ENCODE measurements at places on chromosomes 13 and 19.

DNA sequence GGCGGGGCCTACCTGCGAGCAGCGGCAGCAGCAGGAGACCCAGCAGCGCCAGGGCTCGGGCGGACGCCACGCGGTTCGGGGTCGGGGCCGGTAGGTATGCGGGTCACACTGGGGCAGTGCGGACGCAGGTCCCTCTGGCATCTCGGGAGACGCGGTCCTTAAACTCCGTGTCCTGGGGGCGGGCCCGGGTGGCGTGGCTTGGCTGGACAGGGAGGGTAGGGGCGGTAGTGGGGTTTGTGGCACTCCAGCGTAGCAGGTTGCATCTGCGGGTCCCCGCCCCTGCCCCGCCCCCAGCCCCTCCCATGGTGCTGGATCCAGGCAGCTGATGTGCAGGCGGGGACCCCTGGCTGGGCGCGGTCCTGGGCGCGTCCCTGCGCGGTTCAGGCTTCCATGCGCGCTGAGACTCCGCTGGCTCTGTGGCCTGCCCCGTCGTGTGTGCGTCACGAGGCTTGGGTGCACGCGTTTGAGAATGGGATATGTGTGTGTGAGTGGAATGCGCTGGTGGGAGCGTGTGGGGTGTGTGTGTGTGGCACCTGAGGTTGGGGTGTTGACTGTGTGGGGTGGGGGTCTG is 96.1 kb downstream of the WTIP start:
- DNase-seq = no peak

DNA sequence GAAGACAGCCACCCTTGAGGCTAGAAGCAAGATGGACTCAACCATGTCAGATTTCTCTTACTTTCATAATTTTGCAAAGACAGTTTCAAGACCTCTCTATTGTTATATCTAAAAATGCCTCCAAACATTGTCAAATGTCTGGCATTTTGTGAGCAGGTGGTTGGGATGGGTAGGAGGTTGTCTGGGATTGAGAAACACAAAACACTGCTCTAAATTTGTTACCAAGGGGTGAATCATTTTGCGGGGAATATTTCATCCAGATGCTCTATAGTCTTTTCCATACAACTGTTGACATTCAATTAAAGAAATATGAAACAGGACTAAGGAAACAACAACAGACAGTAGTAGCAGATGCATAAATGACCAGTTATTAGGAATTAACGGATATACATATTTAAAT is 208.2 kb downstream of the ITGBL1 start:
- DNase-seq = no peak

GRCh38 chr19:11692127-11692790 is 46.5 kb downstream of the ZNF823 start:
- no peak for DNase-seq

DNA sequence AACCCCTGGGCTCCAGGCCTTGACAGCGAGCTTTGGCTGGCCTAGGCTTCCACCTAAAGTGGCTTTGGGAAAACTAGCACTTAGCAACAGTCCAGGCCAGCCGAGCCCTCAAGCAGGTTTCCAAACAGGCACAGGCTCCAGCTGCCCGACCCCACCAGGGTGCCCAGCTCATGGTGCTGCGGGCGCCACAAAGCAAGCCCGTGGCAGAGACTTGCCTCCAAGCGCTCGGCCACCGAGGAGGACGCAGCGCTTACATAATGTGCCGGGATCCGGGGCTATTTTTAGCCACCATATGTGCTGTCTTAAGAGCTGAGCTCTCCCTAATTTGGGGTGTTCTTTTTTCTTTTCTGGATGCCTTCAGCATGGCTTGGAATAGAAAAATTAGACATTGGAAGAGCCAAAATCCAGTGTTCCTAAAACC is 56.1 kb upstream of the F7 start:
- no peak for DNase-seq

DNA sequence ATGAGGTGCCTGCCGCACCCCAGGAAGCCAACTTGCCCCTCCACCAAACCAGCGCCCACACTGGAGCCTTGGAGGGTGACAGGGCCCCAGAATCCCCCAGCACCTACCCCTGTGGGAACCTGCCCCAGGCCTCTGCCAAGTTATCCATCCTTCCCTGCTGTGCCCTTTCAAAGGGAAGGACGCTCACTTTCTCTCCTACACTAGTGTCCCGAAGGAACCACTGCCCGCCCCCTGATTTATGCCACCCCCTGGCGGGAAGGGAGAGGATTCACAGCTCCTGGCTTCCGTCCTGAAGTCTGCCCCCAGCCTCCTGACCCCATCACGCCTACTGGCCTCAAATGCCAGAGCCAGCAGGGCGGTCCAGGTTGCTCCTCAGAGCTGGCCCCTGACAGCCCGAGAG is 1.4 kb downstream of the EVI5L start:
- DNase-seq = peak; percentile 46

GRCh38 chr13:28031220-28031895 is 42.9 kb upstream of the URAD start:
- peak; percentile 98 for DNase-seq

DNA sequence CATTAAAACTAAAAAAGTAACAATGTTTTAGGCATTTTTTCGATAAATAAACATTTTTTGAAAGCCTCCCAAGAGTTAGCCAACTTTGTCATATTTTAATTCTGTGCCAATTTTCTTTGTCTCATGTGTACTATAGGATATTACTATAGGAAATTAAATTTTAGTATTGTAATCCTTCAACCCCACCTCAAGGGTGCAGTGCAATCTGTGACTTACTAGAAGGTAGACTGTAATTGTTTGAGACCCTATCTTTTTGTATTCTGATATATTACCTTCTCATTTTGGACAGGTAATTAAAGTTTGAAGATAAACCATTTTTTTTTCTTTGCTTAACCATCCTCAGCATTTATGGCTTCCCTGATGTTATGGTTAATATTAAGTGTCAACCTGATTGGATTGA is 457.8 kb downstream of the PCDH20 start:
- no peak for DNase-seq

DNA sequence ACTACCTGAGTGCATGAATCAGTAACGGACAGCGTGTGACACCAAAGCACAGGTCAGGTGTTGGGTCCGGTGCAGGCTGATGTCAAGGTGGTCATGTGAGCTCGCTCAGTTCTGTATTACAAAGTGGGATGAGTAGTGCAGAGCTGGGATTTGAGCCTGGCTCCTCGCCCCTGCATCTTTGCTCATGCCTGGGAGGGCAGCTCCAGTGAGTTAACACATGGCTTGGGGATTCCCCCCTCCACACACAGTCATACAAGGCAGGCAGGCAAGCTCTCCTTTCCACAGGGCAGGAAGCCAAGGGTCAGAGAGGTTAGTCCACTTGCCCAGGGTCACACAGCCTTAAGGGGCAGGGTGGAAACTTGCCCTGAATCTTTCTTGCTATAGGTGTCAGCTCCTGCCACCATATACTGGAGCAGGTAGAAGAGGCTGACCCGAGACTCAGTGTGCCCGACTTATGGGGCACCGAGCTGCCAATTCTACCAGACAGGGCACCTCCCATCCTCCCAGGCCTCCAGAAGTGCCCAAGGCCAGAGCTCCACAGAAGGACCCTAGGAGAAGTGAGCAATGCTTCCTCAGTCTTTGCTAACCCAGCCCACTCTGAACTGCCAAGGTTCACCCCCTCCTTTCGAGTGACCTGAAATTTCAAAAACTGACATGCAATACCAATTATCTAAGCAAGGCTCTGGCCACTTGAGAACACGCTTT is 35.4 kb downstream of the ZNF787 start:
- no peak for DNase-seq

DNA sequence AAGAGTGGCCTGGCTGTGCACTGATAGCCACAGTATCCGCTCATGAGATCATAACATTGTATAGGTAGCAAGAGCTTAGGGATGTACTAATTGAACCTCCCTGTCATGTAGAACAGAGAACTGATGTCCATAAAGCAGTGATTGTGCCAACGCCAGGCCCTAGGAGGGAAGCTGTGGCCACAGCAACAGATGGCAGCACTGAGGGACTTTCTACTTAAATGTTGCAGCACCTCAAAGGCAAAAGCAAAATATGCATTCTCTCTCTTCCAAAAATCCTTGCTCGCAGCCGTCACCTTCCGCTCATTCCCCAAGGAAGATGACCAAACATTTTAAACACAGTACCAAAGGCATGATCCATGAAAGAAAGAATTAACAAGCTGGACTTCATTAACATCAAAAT is 32.3 kb downstream of the COL4A1 start:
- peak; percentile 12 for DNase-seq

- no peak for DNase-seq
Observed at GRCh38 chr19:42471554-42472249, 29.0 kb upstream of the CXCL17 start.

DNA sequence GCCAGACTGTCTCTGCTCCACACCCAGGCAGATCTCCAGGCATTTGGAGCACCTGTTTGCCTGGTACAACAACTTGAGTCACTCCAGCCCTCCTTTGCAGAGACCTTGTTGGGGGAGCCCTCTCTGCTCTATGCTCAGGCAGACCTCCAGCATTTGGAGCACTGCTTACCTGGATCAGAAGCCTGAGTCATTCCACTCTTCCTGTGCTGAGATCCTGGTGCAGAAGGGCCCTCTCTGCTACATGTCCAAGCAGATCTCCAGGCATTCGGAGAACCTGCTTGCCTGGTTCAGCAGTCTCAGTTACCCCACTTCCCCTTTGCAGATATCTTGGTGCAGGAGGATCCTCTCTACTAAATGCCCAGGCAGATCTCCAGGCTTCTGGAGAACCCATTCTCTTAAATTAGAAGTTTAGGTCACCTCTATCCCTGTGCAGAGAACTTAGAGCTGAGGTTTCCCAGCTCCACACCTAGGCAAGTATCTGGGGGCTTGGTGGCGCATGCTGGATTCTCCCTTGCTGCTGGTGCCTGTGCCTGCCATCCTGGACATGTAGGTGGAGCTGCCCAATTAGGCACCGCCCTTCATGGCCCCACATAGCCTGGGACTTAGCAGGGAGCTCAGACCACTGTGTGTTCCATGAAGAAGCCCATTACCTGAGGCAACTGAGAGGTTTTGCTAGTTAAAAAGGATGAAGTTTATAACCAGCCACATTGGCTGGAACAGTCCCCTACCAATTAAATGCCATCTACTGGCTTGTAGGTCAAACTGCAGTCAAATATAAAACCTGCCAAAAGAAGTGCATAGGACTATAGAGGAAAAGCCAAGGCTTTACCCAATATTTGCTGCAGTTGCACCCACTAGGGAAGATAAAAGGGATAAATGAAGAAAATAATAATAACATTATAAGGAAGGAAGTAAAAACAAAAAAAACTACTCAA is 97.6 kb upstream of the SLITRK6 start:
- DNase-seq = peak; percentile 28

- DNase-seq = no peak
Observed at GRCh38 chr13:45178349-45179162, 22.3 kb downstream of the KCTD4 start.

DNA sequence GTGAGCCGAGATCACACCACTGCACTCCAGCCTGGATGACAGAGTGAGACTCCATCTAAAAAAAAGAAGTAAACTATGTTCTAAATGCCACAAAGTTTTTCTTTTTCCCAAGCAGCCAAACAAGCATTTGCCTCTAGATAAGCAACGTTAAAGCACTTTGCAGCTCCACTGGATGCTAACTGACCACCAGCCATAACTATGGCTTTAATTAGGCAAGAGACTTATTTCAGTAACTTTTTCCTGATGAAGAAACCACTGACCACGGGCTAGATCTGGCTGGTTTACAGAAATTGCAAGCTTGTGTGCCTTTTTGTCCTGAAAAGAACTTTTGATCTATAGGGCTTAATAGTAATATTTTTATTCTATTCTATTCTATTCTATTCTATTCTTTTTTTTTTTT is 22.1 kb downstream of the CD70 start:
- DNase-seq = peak; percentile 49

GRCh38 chr19:31334849-31335624 is 14.2 kb downstream of the TSHZ3 start:
- DNase-seq = no peak

GRCh38 chr19:1014161-1015060 is 6.5 kb downstream of the TMEM259 start:
- DNase-seq = no peak

- DNase-seq = peak; percentile 61
Observed at GRCh38 chr19:41706741-41707501, 1.5 kb upstream of the CEACAM5 start.

DNA sequence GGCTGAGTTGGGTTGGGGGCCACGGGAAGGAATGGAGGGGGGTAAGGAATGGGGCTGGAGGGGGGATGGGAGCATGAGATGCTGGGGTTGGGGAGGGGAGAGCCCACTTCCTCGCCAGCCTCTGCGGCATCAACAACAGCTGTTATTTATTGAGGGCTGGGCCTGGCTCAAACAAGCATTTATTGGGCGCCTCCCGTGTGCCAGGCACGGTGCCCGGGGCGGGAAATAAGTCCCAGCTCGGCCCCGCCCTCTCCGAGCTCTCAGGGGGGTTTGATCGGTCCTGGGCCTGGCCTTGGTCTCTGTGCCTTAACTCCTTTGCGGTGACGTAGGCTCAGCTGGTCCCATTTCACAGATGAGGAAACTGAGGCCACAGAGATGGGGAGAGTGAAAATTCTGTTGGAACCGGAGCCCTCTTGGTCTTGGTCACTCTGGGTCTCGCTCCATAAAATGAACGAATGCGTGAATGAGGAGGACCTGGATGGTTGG is 919 bp upstream of the ADAMTS10 start:
- DNase-seq = peak; percentile 72

- no peak for DNase-seq
Observed at GRCh38 chr13:42581427-42581826, 7.5 kb downstream of the TNFSF11 start.

DNA sequence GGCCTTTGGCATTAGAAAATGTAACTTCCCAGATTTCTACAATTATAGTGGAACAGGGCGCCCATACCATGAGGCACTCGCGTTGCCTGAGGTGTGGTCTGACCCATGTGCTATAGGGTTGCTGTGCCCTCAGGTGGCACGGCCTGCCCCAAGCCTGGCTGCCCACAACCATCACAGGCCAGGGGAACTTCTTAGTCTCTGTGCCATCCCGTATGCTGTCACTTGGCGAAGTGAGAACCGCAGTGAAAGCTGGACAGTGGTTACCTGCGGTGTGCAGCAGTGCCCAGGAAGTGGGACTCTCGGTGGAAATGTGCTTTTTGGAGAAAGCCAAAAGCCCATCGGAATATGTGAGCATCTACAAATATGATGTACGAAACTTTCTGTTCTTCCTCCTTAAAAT is 88.2 kb upstream of the GPR183 start:
- DNase-seq = no peak

DNA sequence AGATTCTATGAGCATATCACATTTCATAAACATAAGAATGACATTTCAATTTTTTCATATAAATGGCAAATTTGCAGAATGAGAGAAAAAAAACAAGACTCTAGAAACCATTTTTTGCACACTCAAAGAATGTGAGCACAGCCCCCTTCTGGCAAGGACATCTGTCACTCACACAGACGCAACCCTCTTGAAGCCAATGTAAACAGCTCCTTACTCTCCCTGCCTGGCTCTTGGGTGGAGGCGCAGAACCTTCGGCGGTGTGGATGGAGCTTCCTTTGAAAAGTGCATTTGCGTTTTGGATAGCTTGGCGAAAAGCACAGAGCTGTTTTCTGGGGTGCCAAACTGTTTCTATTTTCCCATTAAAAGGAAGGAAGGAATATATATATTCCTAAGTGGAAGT is 367.6 kb upstream of the TSHZ3 start:
- DNase-seq = no peak

GRCh38 chr13:79512950-79513349 is 32.0 kb downstream of the NDFIP2 start:
- no peak for DNase-seq
